ENCODE measurements at places on chromosomes 6 and 20. TPM values are rescaled to one million over a fixed set of nuclear protein-coding genes. Genes with fewer than 3 reads are reported as not detected.
A peak's percentile ranks its signal among the peaks of the same experiment; 100 is the strongest.

The HLA-DRA gene
- 41.1 TPM for total RNA-seq

The CPNE5 gene
- 1.1 TPM for total RNA-seq

The TCF21 gene
- not detected for total RNA-seq

The ADA gene
- 33.3 TPM for total RNA-seq

The IL17A gene
- total RNA-seq: not detected

DNA sequence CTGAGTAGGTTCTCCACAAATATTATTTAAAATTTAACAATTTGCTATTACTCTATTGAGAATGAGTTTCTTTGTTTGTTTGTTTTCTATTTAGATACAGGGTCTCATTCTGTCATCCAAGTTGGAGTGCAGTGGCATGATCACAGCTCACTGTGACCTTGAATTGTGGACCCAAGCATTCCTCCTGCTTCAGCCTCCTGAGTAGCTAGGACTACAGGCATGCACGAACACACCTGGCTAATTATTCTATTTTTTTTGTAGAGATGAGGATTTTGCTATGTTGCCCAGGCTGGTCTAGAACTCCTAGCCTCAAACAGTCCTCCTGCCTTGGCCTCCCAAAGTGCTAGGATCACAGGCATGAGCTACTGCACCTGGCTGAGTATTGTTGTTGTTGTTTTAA is 122.2 kb downstream of the PHF3 start:
- no peak for DNase-seq

- peak; percentile 64 for DNase-seq
Measured at GRCh38 chr6:42021847-42022754, 28.2 kb upstream of the TAF8 start.

GRCh38 chr20:36196676-36197075 is 39.6 kb upstream of the AAR2 start:
- DNase-seq: no peak

GRCh38 chr20:48603819-48604405 is 223.9 kb downstream of the PREX1 start:
- DNase-seq: no peak

DNA sequence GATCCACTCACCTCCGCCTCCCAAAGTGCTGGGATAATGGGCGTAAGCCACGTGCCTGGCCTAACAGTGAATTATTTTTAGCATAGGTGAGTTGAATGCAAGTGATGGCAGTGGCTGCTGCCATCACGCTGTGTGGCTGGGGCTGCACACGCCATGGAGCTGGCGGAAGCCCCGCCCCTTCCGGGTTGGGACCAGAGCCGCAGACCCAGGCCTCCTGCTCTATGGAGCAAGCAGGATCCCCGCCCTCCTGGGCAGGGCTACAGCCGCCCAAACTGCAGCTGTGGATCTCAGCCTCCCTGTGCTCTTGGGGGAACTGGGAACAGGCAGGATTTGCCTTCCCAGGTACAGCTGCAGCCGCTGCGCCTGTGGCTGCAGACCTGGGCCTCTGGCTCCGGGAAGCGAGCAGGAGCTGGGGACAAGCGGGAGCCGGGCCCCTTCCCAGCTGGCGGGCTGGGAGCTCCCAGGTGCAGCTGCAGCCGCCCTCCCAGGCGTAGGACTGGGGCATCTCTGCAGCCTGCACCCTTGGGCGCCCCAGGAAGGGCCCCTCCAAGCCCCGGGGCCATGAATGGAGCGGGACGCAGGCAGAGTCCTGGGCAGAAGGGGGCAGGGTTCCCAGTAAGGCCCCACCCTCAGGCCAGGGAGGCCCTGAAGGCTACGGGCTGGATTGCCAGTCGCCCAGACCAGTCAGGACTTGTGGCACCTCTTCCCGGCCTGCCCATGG is 30.9 kb upstream of the SLA2 start:
- no peak for DNase-seq

DNA sequence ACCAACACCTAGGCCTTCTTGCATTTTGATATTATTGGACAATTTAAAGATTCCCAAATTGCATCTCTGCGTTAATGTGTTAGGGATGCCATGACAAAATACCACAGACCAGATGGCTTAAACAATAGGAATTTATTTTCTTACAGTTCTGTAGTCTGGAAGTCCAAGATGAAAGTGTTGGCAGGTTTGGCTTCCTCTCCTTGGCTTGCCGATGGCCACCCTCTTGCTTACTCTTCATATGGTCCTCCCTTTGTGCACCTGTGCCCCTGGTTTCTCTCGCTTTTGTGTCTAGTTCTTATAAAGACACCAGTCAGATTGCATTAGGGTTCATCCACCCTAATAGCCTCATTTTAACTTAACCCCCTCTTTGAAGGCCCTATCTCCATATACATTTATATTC is 842.4 kb upstream of the FLRT3 start:
- DNase-seq: no peak

DNA sequence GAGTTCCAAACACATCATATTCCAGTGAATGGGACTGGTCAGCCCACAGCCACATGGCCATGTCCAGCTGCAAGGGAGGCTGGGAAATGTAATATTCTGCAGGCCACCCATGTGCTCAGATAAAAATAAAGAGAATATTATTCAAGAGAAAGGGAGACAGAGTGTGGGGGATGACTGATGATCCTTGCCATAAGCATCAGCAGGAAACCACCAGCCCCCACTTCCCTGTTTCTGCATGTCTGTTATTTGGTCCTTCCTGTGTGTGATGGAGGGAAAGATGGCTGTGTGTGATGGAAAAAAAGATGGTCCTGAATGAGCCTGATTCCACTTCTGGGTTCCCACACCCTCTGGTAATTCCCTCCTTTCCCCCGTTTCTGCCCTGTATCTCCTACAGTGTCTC is 13.1 kb upstream of the RSPO4 start:
- no peak for DNase-seq

- no peak for DNase-seq
Measured at GRCh38 chr20:34096699-34097444, 15.2 kb downstream of the EIF2S2 start.

DNA sequence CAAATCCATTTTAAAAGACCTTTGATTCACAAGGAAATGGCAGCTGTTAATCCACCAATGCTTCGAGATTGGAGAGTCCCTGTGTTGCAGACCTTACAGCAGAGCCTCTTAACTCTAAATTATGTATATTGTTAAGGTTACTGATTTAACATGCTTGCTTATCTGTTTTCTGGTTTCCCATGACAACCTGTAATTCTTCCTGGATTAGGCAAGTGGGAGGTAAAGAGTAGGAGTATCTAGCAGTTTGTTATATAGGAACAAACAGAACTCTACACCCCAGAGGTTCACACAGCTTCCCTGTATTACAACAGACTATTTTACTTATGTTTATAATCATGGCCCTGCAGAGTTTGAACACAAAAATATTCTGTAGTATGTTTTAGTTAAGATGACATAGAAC is 39.5 kb downstream of the NKX2-4 start:
- no peak for DNase-seq

Data from T-cell (primary cell).